ENCODE measurements at places on chromosomes 3 and 15. TPM values are rescaled to one million over a fixed set of nuclear protein-coding genes. Genes with fewer than 3 reads are reported as not detected.

Gene MAP6D1
- 0.90 TPM for total RNA-seq

Gene GOLGA8J
- total RNA-seq = not detected

Gene RTP4
- 0.13 TPM for total RNA-seq

Gene CAPN3
- 2.1 TPM for total RNA-seq

Gene ZPLD1
- 2.6 TPM for total RNA-seq

Gene GRAMD1C
- 1.1 TPM for total RNA-seq

Gene ACTC1
- not detected for total RNA-seq

Gene DNAJB11
- 94.5 TPM for total RNA-seq

Gene FANCD2OS
- not detected for total RNA-seq

Gene AGTR1
- not detected for total RNA-seq

Gene LNP1
- 1.1 TPM for total RNA-seq

Gene TMEM42
- total RNA-seq = 17.1 TPM

Gene CCNDBP1
- total RNA-seq = 39.0 TPM

Gene RETNLB
- total RNA-seq = not detected

Gene RUVBL1
- total RNA-seq = 60.8 TPM

Gene HYKK
- 1.2 TPM for total RNA-seq

Gene AADAC
- not detected for total RNA-seq

Gene BTLA
- not detected for total RNA-seq

Gene TSEN2
- total RNA-seq = 21.3 TPM

Gene GOLGA8T
- total RNA-seq = 0.13 TPM

Gene GRM7
- total RNA-seq = not detected

Gene GOLGA6L10
- total RNA-seq = 0.79 TPM

Gene ALDH1A3
- total RNA-seq = 666 TPM

Gene MYZAP
- 2.4 TPM for total RNA-seq

Gene SOX14
- not detected for total RNA-seq

Gene GABRB3
- 1.4 TPM for total RNA-seq

Gene ABI3BP
- 0.53 TPM for total RNA-seq

Gene ARRDC4
- total RNA-seq = 3.9 TPM

Gene DNAJA4
- total RNA-seq = 26.5 TPM

Gene TERB2
- not detected for total RNA-seq

Gene TLR9
- total RNA-seq = not detected

Gene GPR149
- not detected for total RNA-seq

Gene LYSMD2
- 4.2 TPM for total RNA-seq

Gene GJD2
- not detected for total RNA-seq

Gene CTSH
- 47.5 TPM for total RNA-seq

Gene MYRIP
- not detected for total RNA-seq

Gene ACAD11
- 39.3 TPM for total RNA-seq

Gene DZIP3
- 1.3 TPM for total RNA-seq

Gene NOX5
- not detected for total RNA-seq

Gene FGF7
- 0.13 TPM for total RNA-seq

Measured in bronchial epithelial cell (primary cell).